ENCODE measurements at places on chromosomes 4 and X.
A peak's percentile ranks its signal among the peaks of the same experiment; 100 is the strongest.

- DNase-seq: no peak
These were observed 68.6 kb downstream of the PRSS12 start for GRCh38 chr4:118284169-118284568.

DNA sequence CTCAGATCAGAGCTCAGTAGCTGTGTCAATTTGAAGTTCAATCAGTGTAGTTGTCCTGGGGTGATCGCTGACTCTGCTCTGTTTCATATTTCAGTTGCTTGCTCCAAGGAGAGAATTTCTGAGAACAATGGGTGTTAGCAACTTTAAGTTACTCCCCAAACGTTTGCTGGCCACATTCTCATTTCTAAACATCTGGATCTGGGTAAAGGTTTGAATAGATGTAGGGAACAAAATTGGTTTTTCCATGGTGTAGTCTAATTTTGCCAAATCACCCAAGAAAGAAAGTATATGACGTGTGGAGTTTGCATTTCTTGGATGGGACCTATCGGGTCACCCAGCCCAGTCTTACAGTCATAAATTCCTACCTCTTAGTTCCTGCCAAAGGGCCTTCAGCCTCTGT lies 103.7 kb downstream of the AKAP4 start:
- DNase-seq: no peak

DNA sequence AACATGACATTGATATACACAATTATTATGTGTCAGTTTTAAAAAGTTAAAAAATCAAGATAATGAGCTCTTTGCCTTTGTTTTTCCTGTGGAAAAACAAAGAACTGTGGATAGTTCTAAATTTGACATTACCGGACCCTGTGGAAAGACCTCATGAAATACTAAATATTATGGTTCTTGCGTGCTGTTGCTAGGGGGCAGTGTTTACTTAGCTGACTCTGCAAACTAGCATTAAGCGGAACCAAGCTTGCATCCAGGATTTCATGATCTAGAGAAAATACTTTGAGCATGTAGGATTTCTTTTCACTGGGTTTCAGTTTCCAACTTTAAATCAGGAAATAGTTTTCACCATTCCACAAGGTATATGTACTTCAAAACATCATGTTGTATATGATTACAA lies 33.6 kb downstream of the CLCN4 start:
- DNase-seq: no peak

DNA sequence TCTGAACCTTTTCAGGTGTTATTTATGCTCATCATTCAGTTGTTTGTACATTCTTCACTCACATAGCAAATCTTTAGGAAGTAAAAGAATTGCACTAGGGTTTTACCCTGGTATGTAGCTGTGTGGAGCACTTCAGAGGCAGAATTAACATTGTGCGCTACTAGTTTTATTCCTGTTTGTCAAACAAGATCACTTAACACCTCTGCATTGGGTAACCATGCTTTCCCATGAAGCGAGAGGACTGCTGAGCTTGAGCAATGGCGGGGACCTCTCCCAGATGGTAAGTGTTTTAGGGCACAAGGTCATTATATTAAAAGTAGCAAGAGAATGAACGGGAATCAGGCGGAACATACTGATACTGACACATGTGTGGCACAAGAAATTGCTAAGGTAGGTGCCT lies 59.2 kb downstream of the SHROOM3 start:
- no peak for DNase-seq

- DNase-seq: peak; percentile 28
These were observed 313.8 kb downstream of the CAMK2D start for GRCh38 chr4:113447769-113448168.

GRCh38 chr4:5033281-5033841 lies 14.1 kb upstream of the CYTL1 start:
- no peak for DNase-seq

GRCh38 chr4:163816494-163816893 lies 322.0 kb downstream of the TMA16 start:
- DNase-seq: no peak

DNA sequence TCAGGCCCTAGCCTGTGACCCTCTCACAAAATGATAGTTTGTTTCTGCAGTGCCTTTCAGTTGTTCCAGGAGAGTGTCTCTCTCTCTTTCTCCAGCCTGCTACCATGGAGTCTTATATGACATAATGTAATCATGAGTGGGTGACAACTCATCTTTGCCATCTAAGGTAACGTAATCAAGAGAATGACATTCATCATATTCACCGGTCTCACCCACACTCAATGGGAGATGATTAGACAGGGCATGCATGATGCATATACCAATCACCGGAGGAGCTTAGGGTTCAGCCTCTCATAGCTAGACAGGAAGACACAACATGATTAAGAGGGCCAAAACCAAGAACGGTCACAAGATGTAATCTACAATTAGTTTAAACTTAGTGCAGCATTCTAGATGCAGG lies 97.1 kb upstream of the FAM9B start:
- no peak for DNase-seq

- DNase-seq: no peak
These were observed 41.0 kb downstream of the MAP7D3 start for GRCh38 chrX:136210243-136210642.

- no peak for DNase-seq
These were observed 392.3 kb upstream of the GALNT7 start for GRCh38 chr4:172776203-172776861.

GRCh38 chr4:121814756-121815155 lies 8.9 kb downstream of the CCNA2 start:
- DNase-seq: no peak
